Left lung (tissue), 14 donors: ENCODE measurements at places on chromosomes 16 and 17. TPM values are rescaled to one million over a fixed set of nuclear protein-coding genes. Genes with fewer than 3 reads are reported as not detected.

DNA sequence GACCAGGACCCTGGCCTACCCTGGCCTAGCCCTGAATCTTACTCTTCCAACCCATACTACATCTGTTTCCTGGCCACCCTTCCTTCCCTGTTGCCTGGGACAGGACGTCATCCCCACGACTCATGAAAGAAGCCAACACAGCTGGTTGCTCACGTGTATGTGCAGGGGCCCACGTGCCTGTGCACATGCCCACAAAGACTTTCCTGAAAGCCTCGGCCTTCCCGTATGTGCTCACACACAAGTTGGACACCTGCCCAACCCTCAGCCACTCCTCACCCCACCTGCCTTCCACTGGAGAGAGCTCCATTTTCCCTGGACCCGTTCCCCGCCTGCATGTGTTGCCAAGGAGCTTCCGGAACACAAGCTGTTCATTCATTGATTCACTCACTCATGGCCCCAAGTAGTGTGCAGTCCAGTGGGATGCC lies 7.0 kb downstream of the PLXDC1 start:
- peak; percentile 81 for DNase-seq

DNA sequence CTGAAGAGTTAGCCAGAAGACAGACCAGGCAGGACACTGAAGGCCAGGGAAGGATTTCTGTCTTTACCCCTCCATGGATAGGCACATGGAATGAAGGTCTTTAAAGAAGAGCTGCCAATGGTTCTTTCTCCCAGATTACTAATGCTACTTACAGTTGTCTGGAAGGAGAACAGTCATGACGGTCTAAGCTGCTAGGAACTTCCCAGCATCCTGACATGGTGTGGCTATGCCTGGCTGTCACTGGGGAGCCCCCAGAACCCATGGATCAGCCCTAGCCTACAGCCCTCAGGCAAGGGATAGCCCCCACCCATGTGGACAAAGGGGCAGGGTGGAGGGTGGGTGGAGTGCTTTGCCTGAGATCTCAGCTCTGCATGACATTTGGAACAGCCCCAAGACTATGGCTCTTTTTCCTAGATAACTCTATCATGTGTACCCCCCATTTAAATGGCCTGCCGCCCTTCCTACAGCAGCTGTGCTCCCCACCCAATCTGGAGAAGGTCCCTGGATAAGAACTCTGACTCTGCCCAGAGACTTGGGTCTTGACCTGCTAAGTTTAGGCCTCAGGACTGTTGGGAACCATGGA lies 9.2 kb upstream of the KAT7 start:
- no peak for DNase-seq

The ZNF267 gene
- total RNA-seq = 14.1 TPM

The CD79B gene
- total RNA-seq = 3.5 TPM
